Stimulated activated CD4-positive, alpha-beta T cell treated with anti-CD3 and anti-CD28 coated beads, Interleukin-12 subunit alpha, Interleukin-12 subunit beta, amount 100 ng/mL, for 24 hours (primary cell): ENCODE measurements at places on chromosomes 7 and 10.

DNA sequence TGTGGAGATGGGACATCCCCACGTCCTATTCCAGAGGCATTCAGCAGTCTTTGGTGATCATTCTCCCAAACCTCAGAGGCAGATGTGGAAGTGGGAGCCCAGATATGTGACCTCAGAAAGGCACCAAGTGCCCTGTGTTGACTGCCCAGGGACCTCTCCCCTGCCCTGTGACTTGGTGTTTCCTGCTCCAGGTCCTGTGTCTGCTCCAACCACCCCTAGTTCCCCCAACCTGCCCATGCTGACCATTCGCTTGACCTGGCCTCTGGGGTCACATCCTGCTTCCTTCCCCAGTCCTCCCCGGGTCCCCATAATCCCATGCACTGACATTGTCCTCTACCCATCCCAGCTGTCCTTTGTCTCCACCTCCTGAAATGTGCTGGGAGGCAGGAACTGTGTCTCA is 7.6 kb downstream of the CYP26A1 start:
- DNase-seq = no peak

- DNase-seq = no peak
Observed at GRCh38 chr7:157736341-157736740, 399.5 kb downstream of the DNAJB6 start.

GRCh38 chr10:61702584-61702983 is 39.9 kb downstream of the CABCOCO1 start:
- DNase-seq = no peak

- no peak for DNase-seq
Observed at GRCh38 chr10:44809647-44810046, 101.5 kb upstream of the TMEM72 start.

GRCh38 chr7:93862651-93863050 is 27.9 kb downstream of the TFPI2 start:
- no peak for DNase-seq

- DNase-seq = no peak
Observed at GRCh38 chr7:18408461-18408860, 87.1 kb upstream of the HDAC9 start.

DNA sequence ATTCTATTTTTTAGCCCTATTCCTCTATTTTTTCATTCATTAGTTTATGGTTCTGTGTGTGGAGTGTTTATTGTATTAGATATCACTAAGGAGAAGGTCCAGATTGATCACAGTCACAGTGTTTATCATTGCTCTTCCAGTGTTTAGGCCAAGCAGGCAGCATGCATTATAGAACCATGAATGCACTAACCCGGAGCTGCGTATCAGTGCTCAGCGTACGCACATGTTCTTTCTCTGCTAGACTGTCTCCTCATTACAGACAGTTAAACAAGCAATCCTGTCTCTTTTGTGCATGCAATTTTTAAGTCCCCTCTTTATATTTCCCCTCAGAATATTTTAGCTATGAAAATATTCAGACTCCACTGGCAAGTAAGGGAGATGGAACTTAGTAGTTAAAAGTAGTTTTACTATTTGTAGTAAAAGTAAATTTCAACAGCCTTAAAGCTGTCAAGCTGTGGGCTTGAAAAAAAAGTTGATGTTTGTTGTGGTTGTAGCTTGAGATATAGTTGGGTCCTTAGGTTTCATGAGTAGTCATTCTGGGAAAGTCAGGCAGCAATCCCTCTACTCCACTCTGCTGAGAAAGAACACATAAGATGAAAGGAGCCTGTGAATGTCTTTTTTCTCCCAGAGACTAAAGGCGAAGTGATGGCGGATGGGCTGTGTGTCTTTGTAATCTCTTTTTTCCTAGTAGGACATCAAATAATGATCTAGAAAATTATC is 260.4 kb downstream of the CDK14 start:
- no peak for DNase-seq

GRCh38 chr7:129574487-129574886 is 37.0 kb upstream of the NRF1 start:
- no peak for DNase-seq

GRCh38 chr10:61855771-61856170 is 45.7 kb upstream of the ARID5B start:
- DNase-seq = no peak

DNA sequence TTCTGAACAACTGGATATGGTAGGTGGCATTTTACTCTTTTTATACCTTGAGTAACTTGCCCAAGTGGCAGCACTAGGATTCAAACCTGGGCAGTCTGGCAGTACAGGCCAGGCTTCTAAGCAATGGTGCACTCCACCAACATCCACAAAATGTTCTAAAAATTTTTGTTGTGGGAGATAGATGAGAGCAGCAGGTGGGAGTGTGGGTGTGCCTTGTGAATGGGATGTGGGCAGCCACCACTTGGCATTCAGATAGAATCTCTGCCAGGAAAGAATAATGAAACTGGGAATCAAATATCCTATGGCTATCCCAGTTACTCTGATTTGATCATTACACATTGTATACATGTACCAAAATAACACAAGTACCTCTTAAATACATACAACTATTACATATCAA is 810.7 kb downstream of the MAGI2 start:
- DNase-seq = no peak

- DNase-seq = no peak
Observed at GRCh38 chr7:4236389-4236788, 445.7 kb upstream of the FOXK1 start.

- no peak for DNase-seq
Observed at GRCh38 chr10:122571892-122572291, 11.3 kb downstream of the DMBT1 start.

- DNase-seq = no peak
Observed at GRCh38 chr10:112361951-112362751, 11.8 kb upstream of the ACSL5 start.

- DNase-seq = no peak
Observed at GRCh38 chr7:72403458-72404076, 8.6 kb downstream of the CALN1 start.

DNA sequence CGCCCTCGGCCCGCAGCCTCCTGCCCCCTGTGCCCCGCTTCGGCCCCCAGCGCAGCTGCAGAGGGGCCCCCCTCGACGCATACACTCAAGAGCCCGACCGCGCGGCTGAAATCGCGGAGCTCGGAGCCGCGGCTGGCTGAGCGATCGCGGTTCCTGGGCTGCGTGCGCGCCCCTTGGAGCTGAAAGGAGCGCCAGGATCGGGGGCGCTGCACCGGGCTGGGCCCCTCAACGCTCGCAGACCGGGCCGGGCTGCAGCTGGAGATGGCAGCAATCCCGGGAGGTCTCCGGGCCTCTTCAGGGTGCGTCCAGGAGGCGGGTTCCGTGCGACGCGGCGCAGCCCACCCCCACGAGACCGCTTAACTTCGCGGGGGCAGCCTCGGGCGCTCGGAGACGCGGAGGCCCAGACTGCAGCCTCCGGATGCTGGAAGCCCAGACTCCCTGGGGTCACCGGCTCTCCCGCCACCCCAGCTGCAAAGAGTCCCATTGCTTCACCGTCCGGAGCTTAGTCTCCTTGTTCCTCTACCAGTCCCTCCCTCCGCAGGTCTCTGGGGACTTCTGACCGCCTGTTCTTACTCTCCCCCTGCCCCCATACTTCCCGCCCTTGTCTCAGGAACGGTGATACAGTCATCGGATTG is 73.0 kb upstream of the LRRC4 start:
- no peak for DNase-seq

GRCh38 chr7:108330227-108330626 is 126.0 kb downstream of the NRCAM start:
- DNase-seq = no peak
